Stomach (tissue), 19 donors: ENCODE measurements at places on chromosomes 3 and 15. TPM values are rescaled to one million over a fixed set of nuclear protein-coding genes. Genes with fewer than 3 reads are reported as not detected.

The GHSR gene
- total RNA-seq, result not detected

The MESP1 gene
- 0.58 TPM for total RNA-seq

The CD96 gene
- 5.7 TPM for total RNA-seq

GRCh38 chr3:34111361-34111760, 312.9 kb downstream of the PDCD6IP start:
- no peaks in the 10 kb centered on the region for H3K27me3 ChIP-seq
- no peaks in the 10 kb centered on the region for H3K36me3 ChIP-seq
- H3K27ac ChIP-seq, result no peak overlapping the region
- DNase-seq, result no peak
- no peak overlapping the region for H3K4me3 ChIP-seq
- H3K4me1 ChIP-seq, result no peaks in the 10 kb centered on the region

GRCh38 chr3:53193466-53194209, 32.6 kb downstream of the PRKCD start:
- H3K4me3 ChIP-seq, result no peak overlapping the region
- peaks cover 42% of the 10 kb centered on the region for H3K4me1 ChIP-seq
- no peak for DNase-seq
- no peaks in the 10 kb centered on the region for H3K27me3 ChIP-seq
- H3K36me3 ChIP-seq, result peaks cover 39% of the 10 kb centered on the region

GRCh38 chr15:23736033-23736673, 49.0 kb upstream of the NDN start:
- H3K27ac ChIP-seq, result no peak overlapping the region
- no peak for DNase-seq
- H3K4me3 ChIP-seq, result no peak overlapping the region
- no peaks in the 10 kb centered on the region for H3K36me3 ChIP-seq

DNA sequence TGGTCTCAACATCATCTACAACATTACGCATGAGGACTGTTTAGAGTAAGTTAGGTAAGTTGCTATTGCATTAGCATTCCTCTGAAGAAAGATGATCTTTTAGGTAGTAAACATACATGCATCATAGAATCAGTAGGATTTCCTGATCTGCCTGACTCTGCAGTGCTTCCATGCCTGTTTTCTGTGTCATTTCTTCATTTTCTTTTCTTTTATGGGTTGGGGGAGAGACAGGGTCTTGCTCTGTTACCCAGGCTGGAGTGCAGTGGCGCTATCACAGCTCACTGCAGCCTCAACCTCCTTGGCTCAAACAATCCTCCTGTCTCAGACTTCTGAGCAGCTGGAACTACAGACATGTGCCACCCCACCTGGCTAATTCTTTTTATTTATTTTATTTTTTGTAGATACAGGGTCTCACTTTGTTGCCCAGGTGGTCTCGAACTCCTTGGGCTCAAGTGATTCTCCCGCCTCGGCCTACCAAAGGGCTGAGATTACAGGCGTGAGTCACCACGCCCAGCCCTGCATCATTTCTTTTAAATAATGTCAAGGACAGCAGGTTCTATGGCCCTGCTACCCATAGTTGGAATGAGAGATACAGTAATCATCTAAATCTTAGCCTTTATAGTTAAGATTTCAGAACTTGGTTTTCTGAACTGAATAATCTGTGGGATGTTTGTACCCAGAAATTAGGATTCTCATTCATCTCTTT, 184.3 kb downstream of the GHSR start:
- H3K36me3 ChIP-seq, result peaks cover 21% of the 10 kb centered on the region
- peak overlapping the region; percentile 10 for H3K27ac ChIP-seq
- no peak for DNase-seq
